Right ventricle myocardium superior (tissue), 1 donor: ENCODE measurements at places on chromosomes 7 and 10. TPM values are rescaled to one million over a fixed set of nuclear protein-coding genes. Genes with fewer than 3 reads are reported as not detected.

UTF1 gene
- not detected for total RNA-seq

LGI1 gene
- total RNA-seq = 0.13 TPM

ATP6V0A4 gene
- total RNA-seq = not detected

GRCh38 chr7:89772276-89772675 is 382.0 kb upstream of the STEAP1 start:
- no peak for DNase-seq

- DNase-seq = no peak
These were observed 387.8 kb downstream of the GRID1 start for GRCh38 chr10:85978566-85979358.

- DNase-seq = no peak
These were observed 128.4 kb upstream of the ZNF746 start for GRCh38 chr7:149625947-149626392.

DNA sequence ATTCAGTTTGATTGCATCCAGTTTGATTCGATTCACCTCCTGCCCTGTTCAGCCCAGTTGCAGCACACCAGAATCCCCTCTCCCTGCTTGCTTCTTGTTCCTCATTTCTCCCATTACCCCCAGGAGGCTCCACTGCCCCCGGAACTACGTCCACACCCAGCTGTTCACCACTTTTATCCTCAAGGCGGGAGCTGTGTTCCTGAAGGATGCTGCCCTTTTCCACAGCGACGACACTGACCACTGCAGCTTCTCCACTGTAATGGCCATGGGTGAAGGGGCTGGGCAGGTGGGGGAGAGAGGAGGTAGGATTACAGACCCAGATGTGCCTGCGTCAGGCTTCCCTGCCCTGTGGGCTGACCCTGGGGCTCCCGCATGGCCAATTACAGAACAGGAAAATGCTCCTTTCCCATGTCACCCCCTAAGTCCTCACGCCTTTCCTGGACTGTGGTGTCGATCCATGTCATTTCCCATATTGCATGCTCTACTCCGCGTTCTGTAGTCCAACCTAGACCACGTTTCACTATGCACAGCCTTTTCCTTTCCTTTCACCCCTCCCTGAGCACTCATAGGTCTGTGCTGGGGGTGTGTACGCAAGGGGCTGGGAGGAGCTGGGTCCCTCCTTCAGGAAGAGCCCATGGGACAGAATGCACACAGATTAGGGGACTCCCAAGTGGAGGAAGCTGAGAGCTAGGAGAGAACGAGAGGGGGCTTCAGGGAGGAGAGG is 8.2 kb downstream of the GHRHR start:
- DNase-seq = no peak

GRCh38 chr7:3109311-3109915 is 65.7 kb upstream of the CARD11 start:
- no peak for DNase-seq

DNA sequence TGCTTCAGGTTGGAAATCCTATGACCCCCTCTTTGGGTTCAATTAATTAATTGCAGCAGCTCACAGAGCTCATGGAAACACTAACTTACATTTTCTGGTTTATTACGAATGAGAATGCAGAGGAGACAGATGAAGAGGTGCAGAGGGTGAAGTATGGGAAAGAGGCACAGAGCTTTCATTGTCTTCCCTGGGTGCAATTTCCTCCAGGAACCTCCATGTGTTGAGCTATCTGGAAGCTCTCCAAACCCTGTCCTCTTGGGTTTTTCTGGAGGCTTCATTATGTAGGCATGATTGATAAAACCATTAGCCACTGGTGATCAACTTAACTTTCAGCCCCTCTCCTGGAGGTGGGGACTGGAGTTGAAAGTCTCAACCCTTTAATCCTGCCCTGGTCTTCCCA is 133.0 kb upstream of the AUTS2 start:
- no peak for DNase-seq

DNA sequence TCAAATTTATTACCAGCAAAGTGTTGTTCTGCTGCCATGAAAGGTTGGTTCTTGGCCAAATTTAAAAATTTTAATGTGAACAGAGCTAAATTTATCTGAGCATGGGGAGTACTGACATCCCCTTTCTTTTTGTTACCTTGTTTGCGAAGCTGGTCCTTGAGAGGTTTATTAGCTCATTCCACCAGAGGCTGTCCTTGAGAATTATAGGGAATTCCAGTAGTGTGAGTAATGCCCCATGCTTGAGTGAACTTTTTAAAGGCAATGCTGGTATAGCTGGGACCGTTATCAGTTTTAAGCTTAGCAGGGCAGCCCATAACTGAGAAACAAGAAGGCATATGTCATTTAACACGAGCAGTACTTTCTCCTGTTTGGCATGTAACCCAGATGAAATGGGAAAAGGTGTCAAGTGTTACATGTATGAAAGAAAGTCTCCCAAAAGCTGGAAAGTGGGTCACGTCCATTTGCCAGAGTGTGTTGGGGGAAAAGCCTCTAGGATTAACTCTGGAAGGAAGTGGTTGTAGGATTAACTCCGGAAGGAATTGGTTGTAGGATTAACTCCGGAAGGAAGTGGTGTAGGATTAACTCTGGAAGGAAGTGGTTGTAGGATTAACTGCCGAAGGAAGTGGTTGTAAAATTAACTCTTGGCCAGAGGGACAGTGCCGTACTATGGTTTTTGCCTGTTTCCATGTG is 37.3 kb upstream of the AKR1C2 start:
- no peak for DNase-seq

DNA sequence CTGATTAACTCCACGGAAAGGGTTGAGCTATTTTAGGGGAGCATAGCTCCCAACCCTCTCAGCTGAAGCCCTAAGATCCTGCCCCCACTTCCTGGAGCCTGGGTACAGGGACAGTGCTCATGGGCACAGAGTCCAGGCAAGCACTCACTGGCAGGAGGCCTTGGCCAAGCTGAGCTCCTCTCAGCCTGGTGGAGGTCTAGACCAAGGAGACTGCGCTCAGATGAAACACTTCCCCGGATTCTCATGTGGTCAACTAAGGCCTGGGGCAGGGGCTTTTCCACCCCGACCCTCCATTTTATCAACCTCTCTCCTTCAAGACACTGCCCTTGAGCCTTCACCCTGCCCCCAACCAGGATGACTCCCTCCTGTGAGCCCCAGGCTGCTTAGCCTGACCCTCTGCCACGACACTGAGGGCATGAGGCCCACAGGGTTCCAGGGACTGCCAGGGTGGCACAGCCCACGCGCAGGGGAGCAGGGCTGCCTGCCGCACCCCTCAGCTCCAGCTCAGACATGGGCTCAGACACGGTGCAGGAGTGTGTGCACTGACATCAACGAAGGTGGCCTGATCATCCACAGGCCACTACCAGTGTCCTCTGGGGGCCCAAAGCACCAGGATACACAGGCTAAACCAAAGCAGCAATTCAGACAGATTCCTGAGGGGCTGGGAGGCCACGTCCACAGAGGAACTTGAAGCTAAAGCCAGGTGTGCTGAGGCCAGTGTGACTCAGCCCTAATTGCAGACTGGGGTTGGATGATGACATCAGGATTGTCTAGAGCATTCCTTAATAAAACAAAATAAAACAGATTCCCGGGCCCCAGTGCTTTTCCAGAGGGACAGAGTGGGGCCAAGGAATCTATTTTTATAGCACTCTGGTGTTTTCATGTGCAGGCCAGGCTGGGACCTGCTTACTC is 18.8 kb downstream of the CHAT start:
- DNase-seq = no peak

GRCh38 chr10:44907556-44907955 is 3.6 kb upstream of the TMEM72 start:
- no peak for DNase-seq
